CD4-positive, alpha-beta T cell treated with Interleukin-4 for 4 hours (primary cell): ENCODE measurements at places on chromosomes 3 and 15.

DNA sequence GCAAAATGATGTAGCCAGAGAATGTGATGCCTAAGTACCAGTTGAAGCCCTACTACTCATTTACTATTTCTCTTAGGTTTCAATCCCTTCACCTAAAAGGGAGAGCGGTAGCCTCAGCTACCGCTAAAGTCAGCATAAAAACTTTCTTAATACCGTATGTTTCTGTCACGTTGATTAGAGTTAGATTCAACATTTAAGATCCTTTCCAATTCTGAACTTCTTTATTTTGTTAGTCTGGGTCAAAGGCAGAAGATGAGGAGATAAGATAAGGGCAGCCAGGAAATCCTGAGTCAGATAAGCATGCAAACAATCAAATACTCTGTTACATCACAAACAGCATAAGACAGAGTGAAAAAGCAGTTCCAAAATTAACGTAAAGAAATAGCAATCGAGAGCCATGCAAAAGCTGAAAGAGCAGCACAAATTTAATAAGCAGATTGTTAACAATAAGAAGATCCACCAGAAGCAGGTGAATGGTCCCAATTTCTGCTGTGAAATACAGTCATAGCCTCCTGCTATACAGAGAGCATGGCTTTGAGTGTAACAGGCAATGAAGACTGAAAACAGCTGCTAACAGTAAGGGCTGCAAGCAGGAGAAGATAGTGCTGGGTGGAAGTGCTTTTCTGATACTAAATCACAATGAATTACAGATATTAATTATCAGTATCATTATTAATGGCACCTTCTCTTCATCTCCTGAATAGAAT, 3.0 kb downstream of the TMEM207 start:
- peak; percentile 23 for DNase-seq

DNA sequence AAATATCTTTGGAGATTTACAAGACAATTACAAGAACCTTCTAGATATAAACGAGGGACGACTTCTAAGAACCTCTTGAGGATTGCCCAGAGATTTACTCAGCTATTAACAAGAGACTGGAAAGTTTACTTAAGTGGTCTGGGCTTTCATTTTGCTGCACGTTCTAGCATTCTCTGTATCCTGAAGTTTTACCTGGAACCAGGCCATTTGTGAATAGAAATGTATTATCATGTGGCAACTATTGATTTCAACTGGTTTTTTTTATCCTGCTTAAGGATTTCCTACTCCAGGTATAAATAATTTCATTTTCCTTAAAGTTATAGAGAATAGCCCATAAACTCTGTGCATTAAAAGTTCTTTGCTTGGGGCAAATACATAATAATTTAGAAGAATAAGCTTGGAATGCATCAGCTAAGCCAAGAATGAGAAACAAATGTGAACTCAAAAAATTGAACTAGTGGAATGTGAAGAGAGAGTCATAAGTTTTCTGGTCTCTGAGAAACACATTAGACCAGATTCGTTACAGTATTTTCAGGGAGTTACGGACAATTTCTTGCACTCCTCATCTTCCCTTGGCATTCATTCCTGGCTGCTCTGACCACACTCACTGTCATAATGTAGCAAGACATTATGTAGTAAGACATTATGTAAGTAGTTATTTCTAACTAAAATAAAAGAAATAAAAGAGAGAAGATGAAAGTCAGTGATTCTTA, 1.3 kb downstream of the AQP9 start:
- DNase-seq, result no peak

DNA sequence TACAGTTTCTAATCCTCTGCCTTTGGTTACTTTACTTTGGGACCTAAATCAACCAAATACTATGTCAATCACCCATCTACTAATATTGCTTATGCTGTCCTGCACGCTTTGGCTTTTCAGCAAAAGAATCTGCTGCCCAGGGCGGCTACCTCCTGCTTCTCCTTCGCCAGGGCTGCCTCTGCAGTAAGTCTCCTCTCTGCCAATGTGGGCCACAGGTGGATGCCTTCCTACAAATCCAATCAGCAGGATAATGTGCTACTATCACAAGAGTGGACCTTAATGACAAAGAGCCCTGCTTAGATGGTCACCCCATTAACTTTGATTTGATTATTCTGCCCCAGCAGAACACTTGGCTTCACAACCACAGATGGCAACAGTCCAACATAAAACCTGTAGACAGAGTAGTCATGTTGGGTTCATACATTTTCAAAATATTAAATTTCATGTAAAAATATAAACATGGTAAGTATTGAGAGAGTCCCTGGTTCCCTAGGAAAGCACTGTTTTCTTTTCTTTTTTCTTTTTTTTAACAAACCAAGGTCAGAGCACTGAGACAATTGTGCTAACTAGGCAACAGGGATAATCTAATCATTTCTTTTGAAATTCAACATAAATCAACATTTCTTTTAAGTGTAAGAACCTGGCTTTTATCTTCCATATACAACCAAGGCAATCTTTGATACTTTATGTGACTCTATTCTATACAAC, 298.3 kb downstream of the ZBTB20 start:
- DNase-seq, result no peak

- DNase-seq, result no peak
Measured at GRCh38 chr15:86776145-86776544, 696.5 kb downstream of the AGBL1 start.

GRCh38 chr3:43932921-43933320, 242.2 kb downstream of the ABHD5 start:
- no peak for DNase-seq

DNA sequence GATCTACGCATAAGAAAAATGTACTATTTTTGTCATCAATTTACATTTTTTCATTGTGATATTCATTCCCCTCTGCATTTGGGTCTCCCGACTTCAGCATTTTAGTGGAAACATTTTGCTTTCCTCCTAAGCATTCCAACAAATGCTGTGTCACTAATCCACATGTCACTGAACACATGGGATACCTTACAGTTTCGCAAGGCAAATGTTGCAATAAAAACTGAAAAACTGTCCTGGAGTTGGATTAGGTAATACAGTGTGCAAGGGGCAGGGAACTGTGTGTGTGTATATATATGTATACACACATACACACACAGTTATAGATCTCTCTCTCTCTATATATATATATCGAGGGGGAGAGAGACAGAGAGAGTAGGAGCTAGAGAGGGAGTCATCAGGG, 632.2 kb downstream of the MAGI1 start:
- no peak for DNase-seq

DNA sequence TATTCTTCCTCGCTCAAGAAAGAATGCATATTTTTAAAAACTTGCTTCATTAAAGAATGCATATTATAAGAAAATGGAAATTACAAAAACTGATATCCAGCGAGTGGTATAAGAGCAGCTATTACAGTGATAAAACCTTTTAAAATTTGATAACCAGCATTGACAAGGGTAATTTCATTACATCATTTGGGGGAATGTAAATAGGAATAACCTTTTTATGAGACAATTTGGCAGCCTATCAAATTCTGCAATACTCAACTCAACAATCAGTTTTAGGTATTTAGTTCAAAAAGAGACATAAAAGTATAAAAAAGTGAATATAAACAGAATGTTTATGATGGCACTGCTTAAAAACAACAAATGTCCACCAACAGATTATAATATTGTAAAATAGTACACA, 35.4 kb downstream of the MAP4 start:
- DNase-seq, result no peak

- DNase-seq, result no peak
Measured at GRCh38 chr15:39381517-39381916, 199.4 kb upstream of the THBS1 start.

- no peak for DNase-seq
Measured at GRCh38 chr3:105788593-105788992, 80.2 kb downstream of the CBLB start.

- DNase-seq, result no peak
Measured at GRCh38 chr3:126344380-126345041, 12.7 kb downstream of the KLF15 start.

DNA sequence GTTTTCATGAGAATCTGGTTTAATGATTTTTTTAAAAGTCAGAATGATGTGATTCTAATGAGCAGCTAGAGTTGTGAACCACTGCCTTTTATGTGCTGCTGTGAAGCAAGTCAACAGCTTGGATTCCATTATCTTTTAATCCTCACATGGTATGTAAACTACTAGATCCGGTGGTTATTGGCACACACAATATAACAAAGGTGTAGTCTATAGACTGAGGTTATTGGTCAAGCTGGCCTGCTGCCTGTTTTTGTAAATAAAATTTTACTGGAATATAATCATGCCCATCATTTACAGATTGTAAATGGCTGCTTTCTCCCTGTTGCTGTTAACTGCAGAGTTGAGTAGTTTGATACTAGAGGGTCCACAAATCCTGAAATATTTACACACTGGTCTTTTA, 103.1 kb downstream of the OTOL1 start:
- DNase-seq, result no peak

DNA sequence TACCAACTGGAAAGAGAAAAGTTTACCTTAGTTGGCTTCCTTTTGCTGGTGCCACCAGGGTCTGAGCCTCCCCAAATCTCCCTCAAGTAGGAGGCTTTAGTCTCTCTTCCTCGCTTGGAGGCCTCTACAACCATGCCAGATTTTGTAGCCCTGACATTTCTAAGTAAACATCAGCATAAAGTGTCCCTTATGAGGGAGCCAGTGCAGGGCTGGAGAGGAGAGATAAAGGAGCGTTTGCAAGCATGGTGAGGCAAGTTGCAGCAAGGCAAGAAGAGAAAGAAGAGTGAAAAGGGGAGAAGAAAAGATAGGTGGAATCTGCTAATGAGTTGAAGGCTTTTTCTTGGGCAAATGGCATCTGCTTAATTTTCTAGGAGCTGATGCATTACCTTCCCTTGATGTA, 82.7 kb upstream of the FNDC3B start:
- DNase-seq, result no peak

DNA sequence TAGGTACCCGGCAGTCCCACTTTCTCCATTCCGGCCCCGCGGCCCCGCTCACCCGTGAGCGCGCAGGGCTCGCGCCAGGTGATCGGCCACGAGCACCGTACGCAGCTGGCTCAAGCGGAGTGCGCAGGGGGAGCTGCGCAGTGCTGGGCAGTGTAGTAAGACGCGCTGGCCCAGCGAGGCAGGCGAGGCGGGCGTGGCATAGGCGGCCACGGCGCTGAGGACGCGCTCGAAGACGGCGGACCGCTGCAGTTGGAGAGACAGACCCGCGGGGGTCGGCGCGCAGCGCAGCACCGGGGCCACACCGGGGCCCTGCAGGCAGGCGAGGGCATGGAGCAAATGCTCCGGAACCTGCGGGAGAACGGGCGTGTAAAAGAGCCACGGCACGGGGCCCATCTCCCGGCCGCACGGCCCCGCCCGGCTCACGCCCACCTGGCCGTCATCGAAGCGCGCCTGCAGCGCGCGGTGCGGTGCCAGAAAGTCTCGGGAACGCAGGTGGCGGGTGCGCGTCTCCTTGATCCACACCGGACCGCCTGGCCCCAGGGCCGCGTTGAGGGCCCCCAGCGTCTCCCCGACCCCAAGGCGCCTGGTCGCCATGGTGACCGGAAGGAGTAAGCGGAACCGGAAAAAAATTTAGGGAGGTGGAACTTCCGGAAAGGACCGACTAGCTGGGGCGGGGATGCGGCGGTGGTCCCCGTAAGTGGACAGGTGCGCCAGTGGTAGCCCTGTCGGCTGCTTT, at the start of gene DALRD3:
TSS of gene DALRD3 (minus strand) at position 610 of the 736 bp plus-strand sequence. CDS start at position 594, 16 bp downstream.
- DNase-seq, result peak; percentile 59

DNA sequence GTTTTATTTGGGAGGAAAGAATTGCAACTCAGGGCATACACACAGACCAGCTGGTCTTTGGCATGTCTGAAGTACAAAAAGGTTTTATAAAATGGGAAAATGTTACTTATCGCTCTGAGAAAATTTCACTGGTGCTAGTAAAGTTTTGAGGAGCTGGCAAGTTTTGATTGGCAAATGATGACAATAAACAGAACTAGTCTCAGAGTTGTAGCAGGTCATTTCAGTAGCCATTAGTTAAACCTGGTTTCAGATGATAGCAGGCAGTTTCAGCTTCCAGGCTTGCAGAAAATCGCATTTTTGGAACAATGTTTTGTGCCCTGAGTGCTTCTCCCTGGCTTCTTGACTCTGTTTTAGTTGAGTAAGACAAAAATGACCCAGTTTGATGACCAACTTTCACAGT, 10.7 kb downstream of the B2M start:
- DNase-seq, result no peak

DNA sequence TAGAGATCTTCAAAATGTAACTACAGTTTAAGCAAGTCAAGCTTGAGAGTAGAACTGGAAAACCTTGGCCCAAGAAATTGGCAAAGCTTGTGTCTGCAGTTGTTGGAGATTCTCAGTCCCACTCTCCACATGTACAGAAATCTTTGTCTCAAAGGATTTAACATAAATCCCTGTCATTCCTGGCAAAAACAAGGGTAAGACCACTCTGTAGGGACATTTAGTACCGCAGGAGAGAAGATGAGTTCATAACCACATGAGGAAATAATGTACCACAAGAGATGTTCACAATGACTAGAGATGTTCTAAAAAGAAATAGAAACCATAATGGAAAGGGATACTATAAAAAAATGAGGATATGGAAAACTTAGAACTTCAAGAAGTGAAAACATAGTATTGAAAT, 73.7 kb downstream of the RAB7A start:
- DNase-seq, result no peak

GRCh38 chr3:170363471-170363994, 6.0 kb downstream of the SKIL start:
- DNase-seq, result no peak

DNA sequence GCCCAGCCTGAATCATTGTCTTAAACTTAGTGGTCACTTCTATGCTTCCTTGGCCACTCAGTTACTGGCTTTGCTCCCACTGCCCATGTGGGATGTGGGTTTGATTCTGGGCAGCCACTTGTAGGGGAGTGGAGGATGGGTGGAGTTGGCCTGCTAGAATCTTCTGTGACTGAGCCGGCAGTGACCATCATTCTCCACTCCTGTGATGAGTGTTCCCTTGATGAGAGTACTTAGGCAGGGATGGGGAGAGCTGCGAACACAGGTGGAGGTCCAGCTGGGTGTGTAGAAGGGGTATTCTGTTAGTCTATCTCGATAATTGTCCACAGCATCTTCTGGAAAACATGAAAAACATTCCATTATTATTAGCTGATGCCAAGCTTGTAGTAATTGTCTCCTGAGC, 8.0 kb downstream of the TM6SF1 start:
- no peak for DNase-seq

GRCh38 chr3:11556851-11557644, 86.7 kb downstream of the VGLL4 start:
- no peak for DNase-seq

DNA sequence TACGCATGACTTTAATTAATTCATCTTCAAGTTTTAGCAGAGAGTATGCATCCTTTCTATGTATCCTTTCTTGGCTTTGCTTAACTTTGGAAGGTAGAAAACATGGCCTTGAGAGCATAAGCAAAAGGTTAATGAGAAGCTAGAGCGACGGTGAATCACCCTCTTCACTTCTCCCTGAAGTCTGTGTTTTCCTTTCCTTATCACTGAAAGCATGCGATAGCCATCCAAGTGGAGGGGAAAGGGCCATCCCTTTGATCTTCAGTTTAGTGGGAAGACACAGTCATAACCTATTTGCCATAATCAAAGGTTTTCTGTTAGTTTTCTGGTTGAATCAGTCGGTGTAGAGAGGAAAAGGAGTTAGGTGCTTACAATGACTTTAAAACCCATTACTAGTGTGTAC, 354.0 kb upstream of the ROBO2 start:
- no peak for DNase-seq

- no peak for DNase-seq
Measured at GRCh38 chr15:96972201-96972600, 641.7 kb downstream of the NR2F2 start.
